A549 (cell line): ENCODE measurements at places on chromosomes 2 and 18. TPM values are rescaled to one million over a fixed set of nuclear protein-coding genes. Genes with fewer than 3 reads are reported as not detected.

The MCM6 gene
- 61.4 to 65.8 TPM (median 63.9 TPM) in 3 replicates for polyA plus RNA-seq

DNA sequence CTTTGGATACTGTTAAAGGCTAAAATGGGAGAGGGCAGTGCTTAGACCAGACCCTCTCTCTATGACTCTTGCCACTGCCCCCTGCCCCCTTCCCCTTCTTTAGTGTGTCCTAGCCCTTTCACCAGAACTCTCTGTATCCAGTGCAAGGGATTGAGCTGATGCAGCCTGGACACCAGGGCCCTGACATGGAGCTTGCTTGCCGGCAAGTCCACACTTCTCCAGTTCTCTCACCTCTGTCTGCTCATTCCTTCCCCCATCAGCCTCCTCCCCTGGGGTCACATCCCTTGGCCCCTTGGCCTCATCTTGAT lies 1.5 kb upstream of the WNT6 start:
- no peak for DNase-seq

DNA sequence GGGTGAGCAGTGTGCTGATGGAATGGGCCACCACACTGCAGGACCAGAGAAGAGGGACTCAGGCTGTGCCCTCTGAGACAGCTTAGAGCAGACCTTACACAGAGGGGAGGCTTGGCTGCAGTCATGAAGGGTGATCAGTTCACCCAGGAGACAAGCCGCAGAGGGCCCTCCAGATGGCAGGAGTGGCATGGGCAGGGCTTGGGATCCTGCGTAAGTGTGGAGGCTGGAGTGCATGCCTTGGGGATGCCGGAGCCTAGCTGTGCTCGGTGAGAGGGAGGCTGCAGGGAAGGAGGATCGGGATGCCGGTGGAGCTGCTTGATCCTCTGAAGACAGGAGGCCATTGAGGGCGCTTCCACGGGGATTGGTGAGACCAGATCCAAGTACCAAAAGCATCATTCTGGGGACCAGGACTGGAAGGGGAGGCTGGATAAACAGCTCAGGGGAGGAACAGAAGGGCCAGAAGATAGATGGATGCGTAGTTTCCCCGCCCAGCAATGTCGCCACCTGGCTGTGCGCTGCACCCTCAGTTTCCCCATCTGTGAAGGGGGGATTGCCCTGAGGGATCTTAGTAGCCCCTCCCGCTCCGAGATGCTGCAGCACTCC lies 163.4 kb downstream of the INHBB start:
- no peak for DNase-seq

DNA sequence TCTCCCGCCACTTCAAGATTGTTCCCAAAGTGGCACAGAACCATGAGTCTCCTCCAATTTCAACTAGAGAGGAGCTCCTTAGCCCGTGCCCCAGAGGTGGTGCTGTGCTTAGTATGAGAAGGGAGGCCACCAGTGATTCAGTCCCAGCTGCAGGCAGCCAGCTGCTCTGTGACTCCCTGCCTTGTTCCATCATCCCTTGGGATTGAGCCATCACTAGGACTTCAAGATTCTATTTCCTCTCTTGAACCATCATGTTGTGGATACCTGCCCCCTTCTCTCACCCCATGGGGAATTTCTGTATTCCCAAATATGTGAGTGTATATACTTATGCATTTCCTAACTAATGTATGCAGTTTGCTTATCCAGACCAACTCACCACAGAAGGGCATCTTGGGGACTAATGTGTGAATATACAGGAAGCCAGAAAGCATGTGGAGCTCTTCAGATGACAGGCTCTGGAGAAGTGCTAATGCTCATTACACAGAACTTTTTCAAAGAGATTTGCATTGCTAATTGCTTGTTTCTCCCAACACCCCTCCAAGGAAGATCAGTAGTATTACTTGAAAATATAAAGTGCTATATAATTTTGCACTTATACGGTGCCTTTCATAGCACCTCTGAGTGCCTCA lies 111.0 kb upstream of the MAP3K20 start:
- no peak for DNase-seq

The ZNF804A gene
- polyA plus RNA-seq = not detected in 3 replicates

- no peak for DNase-seq
These were observed 101.3 kb downstream of the NCK2 start for GRCh38 chr2:105845976-105846375.

DNA sequence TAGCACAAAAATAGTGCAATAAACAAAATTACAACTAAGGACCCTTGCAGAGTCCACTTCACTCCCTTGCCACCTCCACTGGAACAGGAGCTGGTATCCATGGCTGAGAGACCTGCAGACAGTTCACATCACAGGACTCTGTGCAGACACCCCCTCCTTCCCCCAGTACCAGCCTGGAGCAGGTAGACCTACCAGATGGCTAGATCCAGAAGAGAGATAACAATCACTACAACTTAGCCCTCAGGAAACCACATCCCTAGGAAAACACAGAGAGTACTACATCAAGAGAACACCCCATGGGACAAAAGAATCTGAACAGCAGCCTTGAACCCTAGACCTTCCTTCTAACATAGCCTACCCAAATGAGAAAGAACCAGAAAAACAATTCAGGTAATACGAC lies 49.8 kb downstream of the FBXO15 start:
- no peak for DNase-seq

DNA sequence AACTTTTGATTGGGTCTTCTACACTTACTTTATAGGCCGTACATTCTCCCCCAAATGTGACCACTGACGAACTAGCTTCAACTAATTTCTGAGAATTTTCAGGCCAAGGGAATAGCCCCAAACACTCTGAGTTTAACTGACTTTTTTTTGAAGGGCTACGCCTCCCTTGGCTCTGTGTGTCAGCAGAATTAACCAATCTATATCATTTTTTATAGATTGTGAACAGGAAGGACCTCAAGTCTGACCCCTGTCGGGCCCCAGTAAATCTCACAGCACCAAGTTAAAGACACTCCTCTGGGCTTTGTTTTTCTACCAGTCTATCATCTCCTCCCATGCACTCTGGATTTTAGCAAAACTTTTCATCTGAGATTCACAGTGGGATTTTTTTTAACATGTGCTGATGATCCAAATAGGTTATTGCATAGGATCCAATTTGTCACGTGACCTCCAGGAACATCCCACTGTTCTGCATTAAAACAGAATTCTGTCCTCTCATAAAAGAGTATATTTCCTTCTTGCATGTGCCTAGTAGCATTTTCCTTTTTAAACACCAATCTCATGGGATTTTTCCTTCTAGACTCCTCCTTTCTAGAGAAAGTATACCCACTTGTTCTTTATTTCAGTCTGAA lies 307.1 kb downstream of the OSR1 start:
- DNase-seq = no peak

GRCh38 chr2:240921311-240921994 lies 15.3 kb downstream of the CROCC2 start:
- peak; percentile 58 for DNase-seq

The TWIST2 gene
- polyA plus RNA-seq = 6.0 to 8.7 TPM (median 7.1 TPM) in 3 replicates

GRCh38 chr2:170261566-170261965 lies 83.6 kb downstream of the MYO3B start:
- DNase-seq = no peak

DNA sequence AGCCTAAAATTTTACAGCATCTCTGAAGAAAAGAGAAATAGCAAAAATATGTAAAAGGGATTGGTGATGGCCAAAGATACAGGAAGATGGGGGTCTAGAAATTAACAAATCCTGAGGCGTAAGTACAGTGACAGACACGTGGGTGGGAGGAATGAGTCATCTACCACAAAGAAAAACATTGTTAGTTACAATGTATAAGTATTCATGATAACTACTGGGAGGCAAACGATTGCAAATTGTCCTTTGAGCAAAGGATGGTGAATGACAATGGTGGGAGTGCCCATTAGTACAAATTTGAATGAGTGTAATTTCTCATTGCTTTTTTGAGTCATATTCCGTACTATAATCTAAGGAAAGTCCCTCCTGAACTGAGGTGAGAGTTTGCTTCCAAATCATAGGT lies 809.0 kb upstream of the FAM98A start:
- DNase-seq = no peak

- DNase-seq = no peak
These were observed 55.1 kb downstream of the CPS1 start for GRCh38 chr2:210611466-210611865.

The ZSWIM2 gene
- not detected in 3 replicates for polyA plus RNA-seq

GRCh38 chr2:3313781-3314375 lies 63.7 kb downstream of the EIPR1 start:
- no peak for DNase-seq

- peak; percentile 69 for DNase-seq
These were observed 132.8 kb downstream of the TPO start for GRCh38 chr2:1546023-1546591.

The CAPG gene
- 53.0 to 61.3 TPM (median 57.5 TPM) in 3 replicates for polyA plus RNA-seq

DNA sequence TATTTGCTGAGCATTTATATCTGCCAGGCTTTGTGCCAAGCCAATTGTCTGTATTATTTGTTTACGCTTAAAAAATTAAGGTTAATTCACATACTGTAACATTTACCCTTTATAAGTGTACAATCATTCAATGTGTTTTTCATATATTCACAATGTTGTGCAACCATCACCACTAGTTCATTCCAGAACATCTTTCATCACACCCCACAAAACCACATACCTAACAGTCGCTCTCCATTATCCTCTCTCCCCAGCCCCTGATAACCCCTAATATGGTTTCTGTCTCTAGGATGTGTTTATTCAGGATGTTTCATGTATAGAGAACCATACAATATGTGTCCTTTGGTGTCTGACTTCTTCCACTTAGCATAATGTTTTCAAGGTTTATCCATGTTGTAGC lies 234.1 kb downstream of the INSIG2 start:
- no peak for DNase-seq

DNA sequence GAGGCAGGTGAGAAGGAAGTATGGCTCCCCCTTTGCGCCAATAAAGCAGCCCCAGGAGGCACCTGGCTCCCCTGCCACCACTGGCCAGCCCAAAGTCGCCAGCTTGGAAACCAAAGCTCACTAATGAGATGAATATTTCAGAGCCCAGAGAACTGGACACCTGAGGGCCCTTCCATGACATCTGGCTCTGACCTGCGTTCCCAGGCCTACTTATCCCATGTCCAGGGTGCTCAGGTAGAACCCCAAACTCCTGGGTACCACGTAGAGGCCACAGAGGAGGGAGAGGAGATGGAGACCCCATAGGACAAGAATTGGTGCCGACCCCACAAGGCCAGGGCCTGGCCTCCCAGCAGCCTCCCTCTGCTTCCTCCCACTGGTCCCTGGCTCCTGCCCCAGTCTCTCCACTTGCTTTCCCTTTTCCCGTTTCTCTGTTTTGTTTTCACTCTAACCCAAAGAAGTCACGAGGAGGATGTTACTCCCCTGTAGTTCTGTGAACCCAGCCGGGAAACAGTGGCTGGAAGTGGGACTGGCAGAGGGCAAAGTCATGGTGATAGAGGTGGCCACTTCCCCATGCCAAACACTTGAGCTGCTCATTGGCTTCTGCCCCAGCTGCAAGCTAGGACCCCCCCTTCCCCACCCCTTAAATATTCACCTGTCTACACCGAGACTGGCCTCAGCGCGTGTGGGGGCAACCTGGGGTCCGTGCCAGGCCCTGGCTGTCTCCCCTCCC lies 820 bp downstream of the TMBIM1 start:
- no peak for DNase-seq

The TMEM131 gene
- polyA plus RNA-seq = 14.5 to 15.7 TPM (median 15.7 TPM) in 3 replicates

The RAX gene
- not detected in 3 replicates for polyA plus RNA-seq

- no peak for DNase-seq
These were observed 13.2 kb upstream of the MAP4K4 start for GRCh38 chr2:101684313-101684712.

DNA sequence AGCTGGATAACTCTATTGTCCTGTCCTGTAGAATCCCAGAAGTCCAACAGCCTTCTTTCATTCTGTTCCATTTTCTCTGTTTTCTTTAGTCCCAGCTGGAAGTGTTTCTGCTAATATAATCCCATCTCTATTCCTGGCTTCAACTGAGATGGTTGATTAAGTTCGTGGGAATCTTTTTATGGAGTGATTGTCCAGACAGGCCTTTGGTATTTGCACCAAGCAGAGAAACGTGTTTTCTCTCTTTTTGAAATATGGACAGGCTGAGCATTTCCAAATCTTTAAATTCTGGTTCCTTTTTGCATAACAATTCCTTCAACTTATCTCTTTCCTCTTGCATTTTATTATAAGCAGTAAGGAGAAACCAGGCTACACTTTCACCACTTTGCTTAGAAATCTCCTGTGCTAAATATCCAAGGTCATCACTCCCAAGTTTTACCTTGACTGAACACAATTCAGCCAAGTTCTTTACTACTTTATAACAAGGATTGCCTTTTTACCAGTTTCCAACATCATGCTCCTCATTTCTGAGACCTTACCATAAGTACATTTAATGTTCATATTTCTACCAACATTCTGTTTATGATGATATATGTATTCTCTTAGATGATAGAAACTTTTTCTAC lies 108.8 kb downstream of the ZFP36L2 start:
- no peak for DNase-seq

The DUSP11 gene
- polyA plus RNA-seq = 26.2 to 26.7 TPM (median 26.5 TPM) in 3 replicates

The TGFBRAP1 gene
- 13.3 to 13.7 TPM (median 13.6 TPM) in 3 replicates for polyA plus RNA-seq

DNA sequence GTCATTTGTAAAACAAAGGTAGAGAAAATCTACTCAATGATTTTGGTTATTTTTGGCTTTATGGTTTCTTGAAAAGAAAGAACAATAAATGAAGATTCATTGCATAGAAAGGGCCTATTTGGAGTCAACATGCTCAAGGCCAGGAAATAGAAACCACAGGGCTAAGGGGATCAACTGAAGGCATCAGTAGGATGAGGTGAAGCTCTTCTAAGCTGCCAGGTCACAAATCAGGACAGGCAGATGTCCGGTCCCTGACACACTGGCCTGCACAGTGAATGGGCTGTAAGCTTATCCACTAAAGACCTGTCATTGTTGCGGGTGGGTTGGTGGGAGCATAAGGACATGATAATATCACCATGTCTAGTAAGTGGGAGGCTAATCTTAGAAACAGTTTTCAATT lies 31.6 kb upstream of the RNF138 start:
- no peak for DNase-seq

DNA sequence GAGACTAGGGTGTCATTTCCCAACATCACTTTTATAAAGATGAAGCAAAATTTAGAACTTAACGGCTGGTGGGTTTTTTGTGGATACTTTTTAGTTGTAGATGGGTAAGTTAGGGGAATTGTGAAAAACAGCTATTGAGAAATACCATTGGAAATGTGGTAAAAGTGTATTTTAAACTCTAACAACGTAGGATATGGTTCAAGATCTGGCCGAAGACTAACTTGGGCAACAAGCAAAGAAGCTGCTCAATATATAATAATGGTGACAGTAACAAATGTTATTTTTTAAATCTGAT lies 1.6 kb downstream of the DNAH7 start:
- no peak for DNase-seq

GRCh38 chr2:165280356-165280755 lies 41.1 kb downstream of the SCN2A start:
- DNase-seq = no peak

DNA sequence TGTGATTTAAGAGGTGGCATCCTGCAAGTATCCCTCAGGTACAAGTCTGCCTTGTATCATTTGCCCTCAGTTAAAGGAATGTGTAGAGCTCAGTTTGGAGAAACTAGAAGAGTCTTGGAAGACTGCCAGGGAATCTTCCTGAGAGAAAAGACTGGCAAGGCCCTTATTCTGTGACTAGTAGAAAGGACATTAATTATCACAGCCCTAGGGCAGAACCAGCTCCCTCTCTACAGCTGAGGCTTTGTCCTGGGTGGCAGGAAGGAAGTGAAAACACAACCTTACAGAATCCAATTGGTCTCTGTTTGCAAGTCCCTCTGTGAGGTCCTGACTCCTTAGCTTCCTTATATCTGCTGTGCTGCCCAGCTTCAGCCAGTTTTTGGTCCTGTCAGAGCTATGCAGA lies 385.9 kb upstream of the CYRIA start:
- no peak for DNase-seq

The PRKAG3 gene
- not detected in 3 replicates for polyA plus RNA-seq

- DNase-seq = peak; percentile 57
These were observed 46.1 kb downstream of the TACR1 start for GRCh38 chr2:75153221-75153620.
